ENCODE measurements at places on chromosomes 4 and X. TPM values are rescaled to one million over a fixed set of nuclear protein-coding genes. Genes with fewer than 3 reads are reported as not detected.

- no peak for DNase-seq
Measured at GRCh38 chrX:39536211-39536610, 561.5 kb downstream of the BCOR start.

The ZNF185 gene
- 7.8 TPM for total RNA-seq

DNA sequence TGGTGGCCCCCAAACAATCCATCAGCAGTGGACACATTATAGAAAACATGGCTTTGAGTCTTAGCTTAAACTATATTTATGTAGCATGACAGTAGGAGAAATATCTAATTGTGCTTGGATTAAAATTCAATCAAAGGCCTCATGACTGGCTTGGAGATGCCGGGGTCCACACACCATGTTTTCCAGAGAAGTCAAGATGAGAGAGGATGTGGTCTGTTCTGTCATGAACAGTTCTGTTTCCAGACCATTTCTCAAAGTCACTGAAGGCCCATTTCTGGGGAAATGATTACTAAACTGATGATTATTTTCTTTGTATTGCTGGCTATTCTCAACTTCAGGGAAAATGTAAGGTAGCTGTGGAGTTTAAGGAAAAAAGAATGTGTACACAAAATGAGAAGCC lies 76.3 kb downstream of the C4orf51 start:
- no peak for DNase-seq

DNA sequence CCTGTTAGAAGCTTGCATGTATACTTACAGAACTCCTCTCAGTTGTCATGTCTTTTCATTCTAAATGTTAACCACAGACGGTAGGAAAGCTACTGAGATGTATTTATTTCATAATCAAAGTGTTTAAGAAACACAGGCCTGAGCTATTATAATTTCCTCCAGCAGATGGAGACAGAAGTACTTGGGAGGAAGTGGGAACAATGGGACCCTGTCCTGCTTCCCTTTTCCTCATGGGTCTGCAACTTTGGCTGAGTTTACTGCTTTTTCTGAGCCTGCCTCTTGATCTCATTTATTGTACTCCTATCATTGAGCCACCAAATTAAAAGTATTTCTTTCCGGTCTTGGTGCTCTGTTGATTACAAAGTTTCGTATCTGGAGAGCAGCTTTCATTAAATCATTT lies 67.7 kb upstream of the SPANXN2 start:
- DNase-seq, result no peak

The DGKK gene
- total RNA-seq, result 0.05 TPM

The PCDH10 gene
- total RNA-seq, result 12.5 TPM

DNA sequence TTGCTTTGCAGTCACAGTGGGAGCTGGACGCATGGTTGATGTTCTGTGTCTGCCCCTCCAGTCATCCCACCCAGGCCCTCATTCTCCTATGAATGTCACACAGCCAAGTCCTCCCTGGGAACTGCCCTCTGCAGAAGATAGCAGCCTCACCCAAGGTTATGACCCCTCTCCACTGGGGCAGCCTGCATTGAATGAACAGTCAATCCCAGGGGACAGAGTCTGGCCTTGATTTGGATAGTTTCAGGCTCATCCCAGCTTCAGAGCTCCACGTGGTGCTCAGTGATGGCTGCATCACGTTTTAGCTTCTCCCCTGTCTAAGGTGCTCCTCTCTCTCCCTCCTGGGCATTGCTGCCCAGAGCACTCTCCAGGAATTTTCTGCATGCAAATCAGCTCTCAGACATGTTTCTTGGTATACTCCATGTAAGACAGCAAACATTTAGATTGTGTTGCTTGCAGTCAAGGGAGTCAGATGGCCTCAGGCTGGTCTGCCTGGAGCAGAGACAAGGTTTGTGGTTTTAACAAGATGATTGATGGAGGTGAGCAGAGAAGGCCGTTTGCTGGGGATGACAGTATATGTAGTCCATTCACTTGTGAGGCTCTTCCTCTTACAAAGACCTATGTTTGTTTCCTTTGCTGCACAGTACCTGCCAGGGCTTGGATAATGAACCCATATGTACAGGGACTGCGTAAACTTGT lies 56.1 kb upstream of the MSX1 start:
- no peak for DNase-seq

- DNase-seq, result no peak
Measured at GRCh38 chr4:55666535-55666934, 30.4 kb upstream of the NMU start.

GRCh38 chr4:148958317-148958716 lies 516.1 kb upstream of the NR3C2 start:
- DNase-seq, result no peak

GRCh38 chrX:79139446-79139845 lies 5.0 kb upstream of the GPR174 start:
- DNase-seq, result no peak

GRCh38 chr4:181271116-181271640 lies 972.0 kb upstream of the TENM3 start:
- DNase-seq, result no peak

GRCh38 chrX:41421071-41421729 lies 25.9 kb upstream of the NYX start:
- DNase-seq, result no peak

DNA sequence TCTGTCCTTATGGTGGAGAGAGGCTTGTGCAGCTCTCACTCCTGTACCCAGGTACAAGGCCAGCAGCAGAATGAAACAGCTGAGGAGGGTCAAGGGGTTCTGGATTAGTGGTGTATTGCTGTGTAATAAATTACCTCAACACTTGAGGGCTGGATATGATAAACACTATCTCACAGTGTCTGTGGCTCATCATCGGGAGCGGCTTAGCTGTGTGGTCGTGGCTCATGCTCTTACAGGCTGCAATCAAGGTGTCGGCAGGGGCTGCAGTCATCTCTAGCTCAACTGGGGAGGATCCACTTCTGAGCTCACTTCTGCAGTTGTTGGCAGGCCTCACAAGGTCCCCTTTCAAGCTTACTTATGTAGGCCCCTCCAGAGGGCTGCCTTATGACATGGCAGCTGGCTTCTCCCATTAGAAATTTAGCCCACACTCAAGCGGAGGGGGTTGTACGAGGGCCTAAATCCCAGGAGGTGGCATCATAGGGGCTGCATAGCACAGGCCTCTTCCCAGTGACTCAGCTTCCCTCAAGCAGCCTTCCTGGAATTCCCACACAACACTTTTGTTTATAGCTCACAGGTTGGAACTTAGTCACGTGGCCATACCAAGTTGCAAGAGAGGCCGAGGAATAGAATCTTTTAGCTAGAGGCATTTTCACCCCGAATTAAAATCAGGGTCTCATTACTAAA lies 148.2 kb upstream of the RPS6KA3 start:
- DNase-seq, result peak; percentile 79
